ENCODE measurements at places on chromosomes 4 and X.

DNA sequence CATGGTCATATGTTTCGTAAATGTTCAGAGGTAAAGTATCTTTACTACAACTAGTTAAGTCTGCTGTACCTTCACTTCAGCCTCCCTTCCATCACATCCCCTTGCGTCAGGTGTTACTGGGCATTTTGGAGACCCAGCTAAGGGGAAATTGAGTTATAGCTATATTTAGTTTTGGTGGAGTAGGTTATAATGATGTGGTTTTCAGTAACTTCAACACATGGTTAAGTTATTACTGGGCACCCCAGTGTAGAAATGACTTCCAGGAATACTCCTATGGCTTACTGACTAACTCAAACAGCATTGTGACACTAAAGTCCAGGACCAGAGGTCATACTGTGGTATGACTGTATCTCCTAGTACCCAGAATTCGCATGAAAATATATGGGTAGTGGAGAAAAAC, 23.4 kb upstream of the ACSL1 start:
- DNase-seq = no peak

DNA sequence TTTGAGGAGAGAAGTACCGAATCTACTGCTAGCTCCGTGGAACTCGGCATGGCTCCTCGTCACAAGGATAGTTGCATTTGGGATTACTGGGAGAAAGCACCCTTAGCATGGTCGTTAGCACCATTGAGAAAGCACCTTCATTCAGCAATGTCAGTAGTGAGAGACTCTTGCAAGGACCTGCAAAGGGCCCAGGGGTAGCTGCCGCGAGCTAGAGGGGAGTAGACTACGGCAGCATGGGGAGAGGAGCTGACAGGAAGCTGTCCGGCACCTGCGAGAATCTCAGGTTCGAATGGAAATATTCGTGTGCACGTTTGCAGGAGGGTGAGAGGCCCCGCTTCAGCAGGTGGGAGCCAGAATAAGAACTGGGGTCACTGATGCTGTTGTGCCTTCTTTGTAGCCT, 20.2 kb downstream of the TLR10 start:
- DNase-seq = no peak

- DNase-seq = no peak
Observed at GRCh38 chr4:151744614-151745013, 16.2 kb downstream of the GATB start.

DNA sequence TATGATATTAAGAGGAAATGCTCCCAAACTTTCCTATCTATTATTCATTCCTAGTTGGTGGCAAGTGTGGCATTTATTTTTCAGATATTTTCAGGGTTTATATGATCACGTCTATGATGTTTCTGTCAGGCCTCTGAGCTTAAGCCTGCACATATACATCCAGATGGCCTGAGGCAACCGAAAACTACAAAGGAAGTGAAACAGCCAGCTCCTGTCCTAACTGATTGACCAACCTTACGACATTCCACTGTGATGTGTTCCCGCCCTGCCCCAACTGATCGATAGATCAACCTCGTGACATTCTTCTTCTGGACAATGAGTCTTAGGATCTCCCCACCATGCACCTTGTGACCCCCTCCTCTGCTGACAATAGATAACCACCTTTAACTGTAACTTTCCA, 67.6 kb upstream of the CTSO start:
- no peak for DNase-seq

DNA sequence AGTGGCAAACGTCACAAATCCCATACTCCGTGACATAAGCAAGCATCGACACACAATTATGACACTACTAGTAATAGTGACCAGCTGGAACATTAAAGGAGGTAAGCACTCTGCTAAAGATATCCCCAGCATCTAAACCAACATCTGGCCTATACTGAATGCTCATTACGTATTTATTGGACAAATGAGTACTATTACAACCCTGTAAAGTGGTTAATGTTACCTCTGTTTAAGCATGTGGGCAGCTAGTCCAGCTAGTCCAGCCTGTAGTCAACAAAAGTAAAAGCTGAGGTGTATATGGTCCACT, 419 bp upstream of the RPGR start:
- DNase-seq = no peak

DNA sequence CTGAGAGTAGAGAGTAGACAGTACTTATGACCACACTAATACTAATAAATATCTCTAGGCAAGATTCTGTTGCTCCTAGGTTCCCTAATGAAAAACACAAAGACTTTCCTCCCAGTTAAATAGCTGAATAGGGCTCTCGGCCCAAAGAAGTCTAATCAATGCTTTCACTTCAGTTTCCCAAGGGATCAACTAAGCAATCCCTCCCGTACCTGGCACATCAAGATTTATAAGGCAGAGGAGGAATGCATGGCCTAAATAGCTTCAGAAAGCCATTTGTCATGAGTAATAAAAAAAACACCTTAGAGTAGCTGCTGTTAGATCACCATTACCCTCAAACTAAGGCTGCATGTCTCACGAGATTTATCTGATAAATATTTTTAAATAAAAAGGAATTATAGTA, 56.8 kb upstream of the EXOC1L start:
- no peak for DNase-seq

DNA sequence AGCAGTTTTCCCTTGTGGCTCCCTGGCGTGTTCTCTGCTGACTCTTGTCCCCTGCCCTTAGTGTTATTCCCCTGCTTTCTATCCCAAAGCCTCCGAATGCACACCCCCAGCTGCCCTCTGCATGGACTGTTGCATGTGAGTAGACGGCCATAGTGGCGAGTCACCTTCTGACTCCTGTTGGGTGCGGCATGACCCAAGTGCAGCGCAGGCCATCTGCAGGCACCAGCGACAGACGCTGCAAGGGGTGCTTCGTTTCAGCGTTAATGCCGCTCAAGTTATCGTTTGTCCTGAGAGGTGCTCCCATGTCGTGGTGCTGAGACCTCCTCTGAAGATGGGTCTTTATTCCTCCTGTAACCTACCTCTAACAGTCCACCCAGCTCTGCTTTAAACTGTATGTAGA, 57.7 kb downstream of the NOP14 start:
- DNase-seq = no peak

- DNase-seq = no peak
Observed at GRCh38 chr4:20480165-20480947, 219.9 kb upstream of the PACRGL start.
